ENCODE measurements at places on chromosomes 7 and 10. TPM values are rescaled to one million over a fixed set of nuclear protein-coding genes. Genes with fewer than 3 reads are reported as not detected.

CARD11 gene
- 2.5 TPM for total RNA-seq

GRCh38 chr7:131219312-131220041 lies 108.2 kb upstream of the MKLN1 start:
- no peaks in the 10 kb centered on the region for H3K36me3 ChIP-seq
- H3K4me3 ChIP-seq = no peak overlapping the region
- no peak overlapping the region for H3K27ac ChIP-seq

DNA sequence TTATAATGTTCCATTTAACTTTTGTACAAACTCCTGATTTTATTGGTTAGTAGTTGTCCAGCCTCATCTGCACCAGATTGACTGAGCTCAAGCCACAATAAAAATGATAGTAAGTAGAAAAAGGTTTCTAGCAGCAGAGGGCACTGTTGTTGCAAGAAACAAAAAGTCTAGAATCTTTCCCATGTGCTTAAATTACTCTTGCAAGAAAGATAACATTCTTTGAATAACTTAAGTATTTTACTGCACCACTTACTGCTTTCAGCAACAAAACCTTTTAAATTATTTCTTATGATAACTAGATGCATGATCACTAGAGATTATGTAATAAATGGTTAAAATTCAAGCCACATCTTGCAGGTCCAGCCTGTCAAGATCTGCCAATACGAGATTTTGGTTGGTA lies 27.0 kb downstream of the LMOD2 start:
- DNase-seq = peak; percentile 9
- peak overlapping the region; percentile 73 for H3K27ac ChIP-seq
- no peaks in the 10 kb centered on the region for H3K27me3 ChIP-seq

- H3K4me3 ChIP-seq = no peak overlapping the region
- no peaks in the 10 kb centered on the region for H3K36me3 ChIP-seq
- H3K27ac ChIP-seq = no peak overlapping the region
- H3K27me3 ChIP-seq = no peaks in the 10 kb centered on the region
- DNase-seq = no peak
Observed at GRCh38 chr7:45695249-45695995, 121.3 kb downstream of the ADCY1 start.

CALHM3 gene
- not detected for total RNA-seq

C10orf67 gene
- total RNA-seq = 0.13 TPM

DNA sequence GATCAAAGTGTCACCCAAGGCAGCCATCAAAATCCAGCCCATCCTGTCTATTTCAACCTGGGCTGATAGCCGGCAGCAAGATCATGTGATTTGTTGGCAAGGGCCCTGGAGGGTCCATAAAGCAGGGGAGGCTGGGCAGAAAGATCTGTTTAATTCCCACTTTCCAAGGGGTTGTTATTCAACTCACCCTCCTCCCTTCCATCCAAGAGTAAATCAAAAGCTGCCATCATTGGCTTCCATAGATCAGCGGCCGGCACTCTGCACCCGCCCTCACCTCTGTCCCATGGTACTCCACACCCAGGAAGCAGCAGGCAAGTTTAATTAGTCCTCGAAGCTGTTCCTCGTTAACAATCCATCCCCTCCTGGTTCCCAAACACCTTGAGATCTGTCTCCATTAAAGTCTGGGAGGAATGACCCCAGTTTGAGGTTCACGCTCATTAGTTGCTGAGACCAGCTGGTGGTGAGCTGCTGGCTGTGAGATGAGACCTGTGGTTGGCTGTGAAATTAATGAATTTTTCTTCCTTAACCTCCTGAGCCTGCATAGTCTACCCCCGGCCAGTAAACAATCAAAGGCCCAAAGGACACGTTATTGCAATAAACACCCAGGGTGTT lies 120.6 kb upstream of the CHST15 start:
- no peaks in the 10 kb centered on the region for H3K27me3 ChIP-seq
- no peak overlapping the region for H3K4me3 ChIP-seq
- DNase-seq = no peak
- no peaks in the 10 kb centered on the region for H3K4me1 ChIP-seq
- no peak overlapping the region for H3K27ac ChIP-seq

RNF32 gene
- total RNA-seq = 1.6 TPM

DNA sequence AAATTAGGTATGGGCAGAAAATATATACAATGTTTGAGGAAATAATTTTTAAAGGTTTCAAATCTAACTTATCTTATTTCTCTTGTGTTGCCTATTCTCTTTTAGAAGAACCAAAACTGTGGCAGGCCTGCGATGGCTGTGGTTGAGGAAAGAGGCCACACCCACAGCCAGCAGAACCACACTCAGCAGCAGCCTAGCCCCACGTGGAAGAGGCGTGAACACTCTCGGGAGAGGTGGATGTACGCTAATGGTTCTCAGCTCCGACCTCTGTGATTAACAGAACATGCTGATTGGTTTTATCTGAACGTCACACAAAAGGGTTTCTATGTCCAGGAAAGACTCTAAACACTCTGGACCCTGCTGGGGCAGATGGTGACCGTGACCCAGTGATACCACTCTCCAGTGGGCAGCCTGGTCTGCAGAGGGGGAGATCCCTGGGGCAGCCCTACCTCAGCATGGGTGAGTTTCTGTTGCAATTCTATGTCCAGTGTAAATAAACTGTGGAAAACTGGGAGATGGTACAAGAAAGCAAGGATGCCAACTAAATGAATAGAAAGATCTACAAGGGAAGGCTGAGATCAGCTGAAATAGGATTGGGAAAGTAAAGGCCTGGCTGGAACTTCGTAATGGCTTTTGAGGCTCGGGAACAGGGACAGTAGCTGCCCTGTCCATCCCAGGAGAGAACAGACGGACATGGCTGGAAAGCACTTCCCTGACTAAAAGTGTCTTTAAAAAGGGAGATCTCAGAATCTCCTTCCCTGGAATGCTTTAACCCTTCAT lies 26.6 kb downstream of the DIP2C start:
- no peak overlapping the region for H3K4me3 ChIP-seq
- H3K36me3 ChIP-seq = no peaks in the 10 kb centered on the region
- H3K27me3 ChIP-seq = no peaks in the 10 kb centered on the region
- no peak for DNase-seq
- H3K4me1 ChIP-seq = peaks cover 23% of the 10 kb centered on the region

GRCh38 chr10:110326351-110327032 lies 21.8 kb upstream of the SMNDC1 start:
- H3K27ac ChIP-seq = no peak overlapping the region
- DNase-seq = no peak
- no peak overlapping the region for H3K4me3 ChIP-seq
- no peaks in the 10 kb centered on the region for H3K27me3 ChIP-seq

CAPZA2 gene
- 152 TPM for total RNA-seq

DNA sequence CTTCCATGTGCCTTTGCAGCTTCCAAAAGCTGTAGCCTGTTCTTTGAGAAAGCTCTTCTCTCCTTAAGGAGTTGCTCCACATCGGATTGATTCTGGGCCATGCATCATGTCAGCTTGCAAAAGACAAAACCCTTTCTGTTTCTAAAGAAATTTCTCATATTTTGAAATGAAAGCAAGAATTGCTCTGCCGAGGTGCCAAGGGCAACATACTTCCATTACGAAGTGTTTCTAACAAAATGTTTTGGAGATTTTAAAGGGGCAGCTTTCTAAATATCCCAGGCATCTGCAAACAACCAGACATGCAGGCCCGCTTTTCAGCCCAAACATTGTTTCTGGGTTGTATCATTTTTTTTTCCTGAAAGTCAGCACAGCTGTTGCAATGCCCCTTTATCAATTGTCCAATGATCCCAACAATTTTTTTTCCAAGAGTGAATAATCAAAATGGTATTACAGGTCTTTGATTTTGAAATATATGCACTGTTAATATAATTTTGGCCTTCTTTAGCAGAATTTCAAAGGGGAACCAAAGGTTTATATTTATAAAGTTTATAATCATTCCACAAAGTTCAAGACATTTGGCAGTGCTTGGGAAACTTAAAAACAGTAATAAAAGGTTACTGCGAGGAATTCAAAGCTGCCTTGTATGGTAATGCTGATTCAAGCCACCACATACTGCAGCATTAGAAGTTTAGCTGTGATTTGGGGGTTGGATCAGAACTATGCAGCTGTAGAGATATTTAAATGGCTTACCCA lies 61.0 kb downstream of the TES start:
- no peak for DNase-seq
- peak overlapping the region; percentile 88 for H3K27ac ChIP-seq
- H3K27me3 ChIP-seq = no peaks in the 10 kb centered on the region
- H3K4me1 ChIP-seq = peaks cover 26% of the 10 kb centered on the region
- no peaks in the 10 kb centered on the region for H3K36me3 ChIP-seq
- H3K4me3 ChIP-seq = no peak overlapping the region

ASAH2B gene
- 2.9 TPM for total RNA-seq

PON3 gene
- 11.8 TPM for total RNA-seq

ENTPD1 gene
- 7.2 TPM for total RNA-seq

Measured in thyroid gland (tissue), 4 donors.